ENCODE measurements at places on chromosomes 3 and 15.

DNA sequence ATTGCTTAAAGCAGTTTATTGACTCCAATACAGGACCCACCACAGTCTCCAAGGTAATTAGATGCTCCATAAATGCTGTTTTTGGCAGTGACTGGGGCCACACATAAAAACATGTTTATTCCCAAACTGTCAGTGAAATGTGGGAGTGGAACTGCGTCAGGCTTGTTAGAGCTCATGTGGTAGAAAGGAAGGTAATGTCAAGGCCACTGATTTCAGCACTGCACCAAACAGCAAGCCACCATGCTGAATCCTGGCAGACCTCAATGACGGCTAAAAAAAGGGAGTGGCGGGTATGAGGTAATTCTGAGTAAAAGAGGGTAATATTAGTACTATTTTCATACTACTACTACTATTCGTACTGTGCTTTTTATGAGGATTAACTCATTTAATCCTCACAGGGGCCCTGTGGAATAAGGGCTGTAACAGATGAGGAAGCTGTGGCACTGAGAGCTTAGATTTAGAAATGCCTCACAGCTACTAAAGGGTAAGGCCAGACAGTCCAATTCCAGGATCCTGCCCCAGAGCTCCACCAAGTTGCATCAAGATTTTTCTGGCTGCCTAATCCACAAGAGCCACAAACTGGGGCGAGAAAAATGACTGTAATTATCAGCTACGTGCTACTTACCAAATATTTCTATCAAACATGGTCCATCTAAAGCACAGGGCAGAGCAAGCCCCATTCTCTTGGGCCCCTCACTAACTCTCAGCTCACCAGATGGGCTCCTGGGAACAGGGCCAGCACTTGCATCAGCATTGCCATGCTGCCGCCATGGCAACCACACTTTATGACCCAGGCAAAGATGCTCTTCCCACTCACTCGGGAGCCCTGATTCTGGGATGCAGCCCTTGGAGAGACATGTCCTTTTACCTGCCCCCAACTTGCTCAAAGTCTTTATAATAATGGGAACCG lies 83.6 kb upstream of the SPATA12 start:
- DNase-seq = no peak

GRCh38 chr3:185332026-185332735 lies 30.8 kb upstream of the MAP3K13 start:
- DNase-seq = no peak

GRCh38 chr3:142962520-142963233 lies 797 bp downstream of the PAQR9 start:
- DNase-seq = no peak

DNA sequence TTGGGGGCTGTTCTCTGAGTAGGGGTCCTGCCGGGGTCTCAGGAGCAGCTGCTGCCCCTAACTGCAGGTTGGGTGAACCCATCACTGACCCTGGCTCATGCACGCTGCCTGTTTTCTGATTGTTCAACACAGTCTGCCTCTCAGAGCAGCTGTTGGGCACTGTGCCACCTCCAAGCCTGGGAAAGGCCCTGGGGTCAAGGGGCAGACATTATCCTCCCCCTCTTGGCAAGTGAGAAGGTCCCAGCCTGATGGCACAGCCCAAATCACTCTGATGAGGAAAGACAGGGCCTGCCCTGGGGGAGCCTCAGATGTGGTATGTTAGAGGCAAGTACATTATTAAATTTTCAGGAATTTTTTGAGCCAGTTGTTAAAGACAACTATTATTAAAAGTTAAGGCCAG lies 14.1 kb upstream of the GNAT1 start:
- no peak for DNase-seq

GRCh38 chr3:134601539-134602439 lies 49.0 kb downstream of the KY start:
- DNase-seq = no peak

DNA sequence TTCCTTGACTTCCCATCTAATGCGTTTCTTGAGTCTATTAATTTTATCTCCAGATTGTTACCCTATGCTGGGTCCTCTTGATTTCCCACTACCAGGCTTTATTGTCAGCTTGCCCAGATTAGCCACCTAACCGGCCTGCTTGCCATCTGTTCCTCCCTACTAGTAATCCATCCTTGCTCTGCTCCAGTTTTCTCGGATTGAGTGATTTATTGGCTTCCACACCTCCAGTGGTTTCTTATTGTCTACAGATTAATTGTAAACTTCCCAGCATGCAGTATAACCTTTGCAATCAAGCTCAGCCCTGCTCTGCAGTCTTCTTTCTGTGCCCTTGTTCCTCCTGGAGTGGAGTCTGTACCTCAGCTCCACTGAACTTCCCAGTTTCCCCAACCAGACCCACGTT lies 63.4 kb downstream of the ARHGEF26 start:
- no peak for DNase-seq

DNA sequence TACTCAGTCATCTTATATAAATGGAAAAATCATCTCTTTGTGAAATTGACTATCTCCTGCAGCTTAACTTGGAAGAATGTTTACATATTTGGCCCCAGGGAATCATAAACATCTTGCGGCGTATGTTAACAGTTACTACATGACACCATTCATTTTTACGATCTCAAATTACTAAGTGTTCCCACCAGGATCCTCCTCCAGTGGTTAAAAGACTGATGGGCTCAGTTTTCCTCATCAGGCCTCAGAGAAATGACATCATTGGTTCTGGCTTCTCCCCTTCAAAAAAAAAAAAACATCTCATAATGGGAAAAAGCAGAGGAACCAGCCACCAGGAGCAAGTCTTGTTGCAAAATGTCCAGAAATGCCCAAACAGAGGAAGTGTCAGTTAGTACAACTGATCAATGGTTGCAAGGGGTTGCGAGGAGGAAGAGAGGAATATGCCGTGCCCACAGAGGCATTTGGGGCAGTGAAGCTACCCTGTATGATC lies 70.5 kb upstream of the LIPC start:
- no peak for DNase-seq

- no peak for DNase-seq
These were observed 161.9 kb upstream of the RGMA start for GRCh38 chr15:93250950-93251349.

- no peak for DNase-seq
These were observed 80.8 kb upstream of the FHIT start for GRCh38 chr3:61331929-61332552.

DNA sequence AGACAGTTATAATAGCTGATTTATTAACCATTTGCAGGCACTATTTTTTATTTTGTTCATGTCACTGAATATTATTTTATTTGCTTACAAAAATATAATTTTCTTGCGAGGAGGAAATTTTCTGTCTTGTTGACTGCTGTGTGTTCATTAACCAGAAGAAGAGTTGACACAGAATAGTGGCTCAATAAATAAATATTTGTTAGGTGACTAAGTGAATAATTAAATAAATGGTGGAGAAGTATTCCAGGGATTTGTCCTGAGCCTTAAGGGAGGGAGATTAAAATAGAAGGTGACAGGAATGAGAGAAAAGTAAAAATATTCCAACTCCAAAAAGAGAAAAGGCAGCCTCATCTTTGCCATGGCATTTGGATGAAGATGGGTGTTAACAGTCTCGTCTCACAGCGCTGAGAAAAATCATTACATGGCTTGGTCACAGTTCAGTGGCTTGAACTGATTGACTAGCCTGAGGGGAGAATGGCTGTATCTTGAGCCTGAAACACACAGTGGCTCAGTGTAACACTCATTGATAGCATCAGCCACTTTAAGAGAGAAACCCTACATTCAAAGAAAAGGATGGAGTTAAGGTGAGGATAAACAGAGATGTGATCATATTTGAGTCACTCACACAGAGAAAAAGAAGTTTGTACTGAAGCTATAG lies 449.9 kb upstream of the NAALADL2 start:
- DNase-seq = no peak

GRCh38 chr3:72345237-72345878 lies 502.9 kb downstream of the SHQ1 start:
- no peak for DNase-seq

DNA sequence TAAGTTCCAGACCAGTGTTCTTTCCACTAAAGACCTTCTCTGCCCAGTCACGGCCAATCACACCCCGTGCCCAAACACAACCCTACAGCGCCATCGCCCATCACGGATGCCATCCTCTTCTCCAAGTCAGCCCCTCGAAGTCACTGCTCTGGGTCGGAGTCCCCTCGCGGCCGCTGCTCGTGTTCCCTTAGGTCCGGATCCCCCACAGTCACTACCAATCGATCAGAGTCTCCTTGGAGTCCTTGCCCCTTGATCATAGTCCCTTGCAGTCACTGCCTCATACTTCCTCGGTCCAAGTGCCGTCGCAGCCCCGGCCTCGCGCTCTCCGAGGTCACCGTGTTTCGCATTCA lies 461 bp downstream of the PCYT1A start:
- peak; percentile 47 for DNase-seq

GRCh38 chr3:45134758-45135521 lies 11.2 kb downstream of the CDCP1 start:
- no peak for DNase-seq

All from hematopoietic multipotent progenitor cell treated with erythropoietin and hydrocortisone succinate and interleukin-3 and kit ligand, for 15 days (in vitro differentiated cells).